ENCODE measurements at places on chromosomes 5 and 9.
A peak's percentile ranks its signal among the peaks of the same experiment; 100 is the strongest.

DNA sequence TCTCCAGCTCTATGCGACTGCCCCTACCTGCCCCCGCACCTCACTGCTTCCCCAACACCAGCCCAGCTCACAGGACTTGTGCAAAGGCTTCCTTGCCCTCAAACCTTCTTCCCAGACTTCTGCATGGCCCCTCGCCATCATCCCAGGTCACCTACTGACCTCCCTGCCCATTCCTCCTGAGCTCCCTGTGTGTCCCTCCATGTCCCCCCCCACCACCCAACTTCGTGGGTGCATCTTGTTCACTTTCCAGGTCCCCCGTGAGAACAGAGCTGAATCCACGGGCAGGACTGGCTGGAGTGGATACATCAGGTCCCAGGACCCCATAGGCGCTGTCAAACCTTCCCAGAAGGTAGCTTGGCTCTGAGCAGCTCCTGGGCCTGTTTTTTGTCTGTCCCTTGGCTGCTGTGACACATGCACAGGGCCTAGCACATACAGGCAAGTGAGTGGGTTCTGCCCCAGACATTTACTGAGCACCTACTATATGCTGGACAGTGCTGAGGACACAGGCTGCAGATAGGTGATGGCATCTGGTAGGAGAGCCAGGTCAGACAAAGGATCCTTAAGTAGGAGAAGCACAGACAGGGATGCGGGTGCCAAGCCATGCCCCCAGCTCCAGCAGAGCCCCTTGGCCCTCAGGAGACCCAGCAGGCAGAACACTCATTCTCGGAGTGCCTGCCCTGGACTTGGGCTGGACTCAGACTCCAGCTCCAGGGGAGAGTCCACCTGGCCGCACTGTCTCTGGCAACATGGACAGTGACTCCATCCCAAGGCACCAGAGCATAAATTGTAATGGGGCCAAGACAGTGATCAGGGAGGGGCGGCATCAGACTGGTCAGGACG is 15.0 kb downstream of the NINJ1 start:
- DNase-seq: no peak

DNA sequence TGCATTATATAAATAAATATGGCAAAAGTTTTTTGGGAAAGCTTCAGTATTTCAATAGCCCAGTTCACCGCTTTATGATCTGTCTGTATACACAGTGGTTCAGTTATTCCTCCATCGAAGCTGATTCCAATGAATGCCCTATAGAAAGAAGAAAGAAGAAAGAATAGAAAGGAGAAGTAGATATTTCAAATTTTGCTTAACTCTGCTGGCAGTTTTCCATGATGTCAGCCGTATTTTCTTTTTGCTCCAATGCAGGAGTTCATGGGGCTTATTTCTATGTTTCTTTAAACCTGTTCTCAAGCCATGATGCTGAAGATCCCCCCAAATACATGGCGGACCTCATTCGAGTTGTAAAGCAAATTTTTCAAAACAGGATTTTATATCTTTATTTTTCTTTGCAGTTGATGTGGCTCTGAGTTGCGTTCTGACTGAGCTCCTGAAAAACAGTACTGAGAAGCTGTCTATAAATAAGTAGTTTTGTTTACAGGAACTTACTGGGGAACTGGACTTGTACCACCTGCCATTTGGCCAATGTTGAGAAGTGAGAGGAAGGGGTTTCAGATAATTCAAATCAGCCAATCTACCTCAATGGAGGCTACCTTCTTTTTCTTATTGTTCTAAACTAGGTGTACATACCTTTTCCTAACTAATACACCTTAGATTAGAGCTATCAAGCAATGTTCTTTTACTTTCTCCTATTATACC is 418.5 kb upstream of the MEF2C start:
- DNase-seq: no peak

GRCh38 chr5:157574456-157575380 is 857 bp downstream of the ADAM19 start:
- no peak for DNase-seq

DNA sequence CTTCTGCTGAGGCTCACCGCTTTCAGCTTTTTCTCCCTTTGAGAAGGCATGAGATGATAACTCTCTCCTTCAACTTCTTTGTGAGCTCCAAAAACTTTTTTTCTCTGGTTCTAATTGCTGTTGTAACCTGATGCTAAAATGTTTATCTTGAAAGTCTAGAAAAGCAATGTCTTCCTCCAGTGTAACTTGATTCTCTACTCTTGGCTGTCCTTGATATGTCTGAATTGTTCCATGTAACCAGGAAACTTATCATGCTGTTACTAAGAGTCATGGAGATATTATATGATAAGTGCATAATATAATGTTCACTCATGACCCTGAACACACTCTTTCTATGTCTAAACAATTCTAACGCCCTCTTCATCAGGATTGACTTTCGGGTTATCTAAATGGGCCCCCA is 128.0 kb upstream of the ABCA1 start:
- DNase-seq: no peak

GRCh38 chr5:74361406-74362358 is 278.8 kb downstream of the ENC1 start:
- DNase-seq: no peak

DNA sequence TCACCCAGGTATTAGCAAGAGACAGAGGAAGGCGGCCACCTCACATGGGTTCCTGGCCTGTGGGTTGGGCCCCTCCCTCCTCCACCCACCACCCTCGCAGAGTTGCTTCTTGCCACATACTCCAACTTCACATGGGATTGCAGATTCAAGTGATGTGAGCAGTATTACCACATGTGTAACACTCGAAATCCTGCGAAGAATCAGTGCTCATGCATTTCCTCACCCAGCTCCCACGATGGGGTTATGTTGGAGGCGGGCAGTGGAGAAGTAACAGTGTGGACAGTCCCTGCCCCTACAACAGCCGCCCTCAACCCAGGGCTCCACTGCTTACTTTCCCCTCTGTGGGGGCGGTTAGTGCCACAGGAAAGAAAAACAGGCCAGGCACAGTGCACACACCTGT is 3.9 kb upstream of the FBP1 start:
- DNase-seq: no peak

DNA sequence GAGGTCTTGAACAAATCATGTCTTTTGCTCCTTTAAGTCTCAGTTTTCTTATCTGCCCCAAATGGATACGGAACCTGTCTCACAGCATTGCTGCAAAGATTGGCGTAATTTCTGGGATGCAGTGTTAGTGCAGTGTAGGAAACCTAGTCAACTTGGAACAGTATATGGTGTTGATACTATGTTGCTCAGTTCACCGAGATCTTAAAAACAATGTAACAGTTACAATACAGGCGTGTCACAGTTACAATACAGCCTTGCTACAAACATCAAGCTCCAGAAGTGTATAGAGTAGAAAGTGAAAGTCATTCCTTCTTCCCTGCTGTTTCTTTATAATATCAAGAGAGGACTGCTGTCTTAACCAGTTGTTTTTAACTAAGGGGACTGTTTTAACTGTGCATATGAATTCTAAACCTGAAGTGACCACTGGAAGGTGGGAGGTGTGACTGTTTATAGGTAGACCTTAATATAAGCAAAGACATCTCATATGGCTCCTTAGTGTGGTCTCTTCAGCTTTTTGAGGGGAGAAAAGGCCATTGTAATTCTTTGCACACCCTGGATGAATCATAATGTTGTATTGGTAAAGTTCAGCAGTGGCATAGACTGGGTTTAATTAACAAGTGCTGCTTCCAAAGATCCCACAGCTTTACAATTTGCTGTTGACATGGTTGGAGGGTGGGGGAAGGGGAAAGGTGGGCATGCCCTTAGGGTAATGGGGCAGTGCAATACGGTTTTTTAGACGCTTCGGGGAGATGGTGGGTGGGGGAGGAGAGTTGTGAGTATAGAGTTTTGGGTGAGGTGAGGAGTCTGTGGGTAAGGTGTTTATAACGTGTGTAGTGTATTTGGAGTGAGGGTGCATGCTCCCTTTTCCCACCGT is 12.9 kb downstream of the PRRC2B start:
- DNase-seq: no peak

DNA sequence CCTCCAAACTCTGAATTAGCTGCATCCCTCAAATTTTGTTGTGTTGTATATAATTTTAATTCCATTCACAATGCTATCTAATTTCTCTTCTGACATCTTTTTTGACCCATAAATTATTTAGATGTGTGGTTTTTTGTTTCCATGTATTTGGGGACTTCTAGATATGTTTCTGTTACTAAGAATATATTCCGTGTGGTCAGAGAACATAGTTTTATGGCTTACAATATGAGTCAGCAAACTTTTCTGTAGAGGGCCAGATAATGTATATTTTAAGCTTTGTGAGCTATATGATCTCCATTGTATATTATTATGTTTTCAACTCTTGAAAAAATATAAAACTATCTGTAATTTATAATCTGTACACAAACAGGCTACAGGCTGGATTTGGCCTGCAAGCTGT is 33.4 kb downstream of the MVB12B start:
- no peak for DNase-seq

DNA sequence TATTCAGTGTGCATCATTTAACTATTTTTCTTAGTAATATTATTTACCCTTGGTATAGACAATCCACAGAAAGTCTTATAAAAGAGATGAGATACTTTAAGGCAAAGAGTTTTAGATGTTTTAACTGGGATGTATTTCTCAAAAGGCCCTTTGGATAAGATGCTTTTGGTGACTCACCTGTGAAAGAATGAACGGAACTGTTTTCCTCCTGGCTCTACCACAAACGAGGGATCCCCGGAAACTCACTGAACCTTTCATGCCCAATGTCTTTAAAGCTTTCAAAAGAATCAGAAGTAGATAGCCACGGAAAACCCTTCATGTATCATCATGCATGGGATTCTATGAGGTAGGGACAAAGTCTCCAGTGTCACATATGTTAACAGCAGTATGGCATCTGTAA is 1.6 kb downstream of the ZNF782 start:
- no peak for DNase-seq

DNA sequence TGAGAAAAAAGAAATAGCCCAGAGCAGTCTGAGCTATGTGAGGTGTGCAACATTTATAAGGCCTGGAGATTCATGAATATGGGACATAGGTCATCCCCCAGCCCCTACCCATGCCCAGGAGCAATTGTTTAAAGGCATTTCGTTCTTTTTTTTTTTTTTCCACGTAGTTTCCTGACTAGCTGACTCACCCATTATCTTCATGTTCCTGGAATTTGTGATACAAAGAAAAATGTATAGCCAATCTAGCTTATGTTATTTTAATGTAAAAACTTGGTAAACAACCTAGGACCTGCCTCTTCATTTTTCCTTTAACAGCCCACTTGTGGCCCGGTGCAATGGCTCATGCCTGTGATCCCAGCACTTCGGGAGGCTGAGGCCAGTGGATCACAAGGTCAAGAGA is 81.3 kb downstream of the OSTF1 start:
- peak; percentile 26 for DNase-seq
